ENCODE measurements at places on chromosomes 3 and 15.

DNA sequence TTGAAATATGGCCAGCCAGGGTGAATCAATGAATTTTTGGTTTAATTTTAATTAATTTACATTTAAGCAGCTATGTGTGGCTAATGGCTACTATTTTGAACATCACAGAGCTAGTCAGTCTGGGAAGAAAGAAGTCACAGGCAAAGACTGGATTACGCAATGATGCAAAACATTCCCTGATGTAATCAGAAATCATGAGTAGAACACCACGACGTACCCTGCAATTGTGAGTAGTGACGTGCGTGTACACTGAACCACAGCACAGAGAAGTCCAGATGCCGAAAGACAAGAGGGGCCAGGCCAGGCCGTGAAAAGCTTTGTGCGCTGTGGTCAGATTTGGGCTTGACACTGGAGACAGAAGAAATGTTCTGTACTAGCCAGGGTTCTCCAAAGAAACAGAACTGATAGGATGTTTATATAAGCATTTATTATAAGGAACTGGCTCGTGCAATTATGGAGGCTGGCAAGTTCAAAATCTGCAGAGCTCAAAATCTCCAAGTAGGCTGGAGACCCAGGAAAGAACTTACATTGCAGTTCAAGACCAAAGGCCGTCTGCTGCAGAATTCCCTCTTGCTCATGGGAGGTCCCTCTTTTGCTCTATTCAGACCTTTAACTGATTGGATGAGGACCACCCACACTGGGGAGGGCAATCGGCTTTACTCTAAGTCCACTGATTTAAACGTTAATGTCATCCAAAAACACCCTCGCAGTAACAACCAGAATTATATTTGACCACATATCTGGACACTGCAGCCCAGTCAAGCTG, 44.6 kb downstream of the SH3BP5 start:
- peak; percentile 94 for DNase-seq

- DNase-seq: no peak
Measured at GRCh38 chr3:156547637-156548036, 7.3 kb downstream of the SSR3 start.

DNA sequence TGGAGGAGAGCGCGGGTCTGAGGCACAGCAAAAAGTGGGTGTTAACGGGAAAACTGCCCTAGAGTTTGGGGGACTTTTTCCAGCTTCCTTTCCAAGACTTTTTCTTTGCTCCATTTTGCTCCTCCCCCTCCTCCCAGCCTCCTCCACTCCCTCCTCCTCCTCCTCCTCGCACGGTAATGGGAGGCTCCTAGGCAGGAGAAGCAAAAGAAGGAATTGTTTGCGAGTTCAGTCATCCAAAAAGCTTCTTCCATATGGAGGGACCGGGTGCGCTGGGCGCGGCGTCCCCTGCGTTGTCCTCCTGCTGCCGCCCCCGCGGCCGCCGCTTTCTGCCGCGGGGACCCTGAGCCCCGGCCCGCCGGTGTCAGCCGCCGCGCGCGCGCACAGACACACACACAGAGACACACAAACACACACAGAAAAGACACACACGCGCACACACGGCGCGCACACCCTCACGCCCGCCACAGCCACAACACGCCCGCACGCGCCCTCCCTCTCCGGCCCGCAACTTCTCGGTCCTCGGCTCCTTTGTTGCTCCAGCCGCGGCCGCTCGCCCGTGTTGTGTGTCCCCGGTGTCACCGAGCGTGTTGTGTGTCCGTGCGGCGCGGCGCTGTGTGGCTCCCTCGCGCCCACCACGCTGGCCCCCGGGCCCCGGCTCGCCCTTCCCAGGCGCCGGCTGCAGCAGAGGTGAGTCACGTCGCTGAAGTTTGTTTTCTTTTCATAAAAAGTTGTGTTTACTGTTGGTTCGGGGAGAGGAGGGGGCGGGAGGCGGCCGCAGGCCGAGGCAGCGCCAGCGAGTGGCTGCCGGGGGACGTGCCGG, at the start of gene BOC:
TSS of gene BOC (plus strand) at position 228 of the 820 bp plus-strand sequence. CDS start 38,246 bp downstream, outside the sequence.
- peak; percentile 63 for DNase-seq

DNA sequence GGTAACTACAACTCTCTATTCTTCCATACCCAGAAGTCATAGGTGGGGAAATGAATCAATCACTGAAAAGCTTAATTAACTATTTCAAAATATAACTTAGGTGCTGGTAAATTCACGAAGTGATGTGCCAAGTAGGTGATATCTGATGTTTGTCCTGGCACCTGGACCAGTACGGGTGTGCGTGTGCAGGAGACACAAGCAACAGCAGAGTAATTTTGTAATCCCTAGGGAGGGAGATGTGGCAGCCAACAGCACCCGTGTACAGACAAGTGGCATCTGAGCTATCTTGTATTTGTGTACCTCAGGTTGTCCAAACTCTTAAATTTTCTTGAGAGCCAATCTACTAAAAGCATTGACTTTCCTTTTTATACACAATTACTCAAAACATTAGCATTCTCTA, 22.8 kb downstream of the USF3 start:
- no peak for DNase-seq

- DNase-seq: no peak
Measured at GRCh38 chr15:86432861-86433260, 353.2 kb downstream of the AGBL1 start.

DNA sequence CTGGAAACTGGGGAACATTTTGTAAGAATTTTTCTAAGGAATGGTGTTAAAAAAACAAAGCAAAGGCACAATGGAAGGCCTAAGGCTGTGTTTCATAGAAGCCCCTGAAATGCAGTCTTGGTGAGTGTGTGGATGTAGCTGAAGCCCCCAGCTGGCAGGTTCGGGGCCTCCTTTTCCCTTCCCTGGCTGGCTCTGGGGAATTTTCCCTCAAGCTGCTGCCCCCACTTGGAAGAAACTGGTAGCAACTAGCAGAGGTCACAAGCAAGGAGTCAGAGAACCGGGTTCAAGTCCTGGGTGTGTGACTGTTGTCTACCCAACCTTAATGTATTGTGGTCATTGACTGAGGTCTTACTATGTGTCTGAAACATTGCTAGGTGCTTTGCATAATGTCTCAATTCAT, 85.3 kb upstream of the MYZAP start:
- no peak for DNase-seq

- no peak for DNase-seq
Measured at GRCh38 chr3:140767566-140767965, 89.7 kb downstream of the TRIM42 start.

DNA sequence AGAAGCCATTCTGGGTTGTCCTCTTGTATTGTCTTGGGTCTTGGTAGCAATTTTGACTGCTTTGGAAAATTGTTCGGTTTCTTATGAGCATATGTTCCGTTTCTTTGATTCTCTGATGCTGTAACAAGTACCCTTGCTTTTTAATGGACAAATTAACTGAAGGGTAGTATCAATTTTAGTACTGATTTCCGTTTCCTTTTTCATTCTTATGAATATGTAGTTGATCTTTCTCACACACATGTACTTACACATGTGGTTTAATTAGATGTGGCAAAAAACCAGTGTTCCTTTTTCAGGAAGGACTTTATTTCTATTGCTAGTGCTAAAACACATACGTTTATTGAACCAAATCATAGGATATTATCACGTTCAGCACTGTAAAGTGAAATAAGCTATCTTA, 119.1 kb downstream of the TCF12 start:
- no peak for DNase-seq

GRCh38 chr3:71463617-71464016, 119.9 kb downstream of the FOXP1 start:
- DNase-seq: no peak

GRCh38 chr3:16589867-16590624, 15.2 kb downstream of the DAZL start:
- DNase-seq: no peak
